ENCODE measurements at places on chromosomes 4 and X.

GRCh38 chr4:85399270-85399669 lies 75.7 kb upstream of the ARHGAP24 start:
- DNase-seq = no peak

- no peak for DNase-seq
These were observed 143.6 kb upstream of the ZCCHC13 start for GRCh38 chrX:74160358-74160757.

DNA sequence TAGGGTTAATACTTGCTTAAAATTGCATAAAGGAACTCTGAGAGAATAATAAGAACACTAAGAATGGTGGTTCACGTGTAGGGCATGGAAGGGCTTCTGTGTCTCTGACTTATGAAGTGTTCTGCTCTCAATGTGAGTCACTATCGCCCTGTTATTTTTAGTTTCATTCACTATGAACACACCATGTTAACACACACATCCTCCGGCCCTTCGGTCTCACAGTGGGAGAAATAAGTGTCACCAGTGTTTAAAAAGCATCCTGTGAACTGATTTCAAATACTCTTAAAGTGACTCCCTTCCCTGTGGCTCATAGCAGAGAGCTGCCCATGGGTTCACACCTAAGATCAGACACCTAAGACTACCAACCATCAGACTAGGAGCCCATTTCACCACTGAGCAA lies 33.8 kb upstream of the FGFBP2 start:
- DNase-seq = no peak

DNA sequence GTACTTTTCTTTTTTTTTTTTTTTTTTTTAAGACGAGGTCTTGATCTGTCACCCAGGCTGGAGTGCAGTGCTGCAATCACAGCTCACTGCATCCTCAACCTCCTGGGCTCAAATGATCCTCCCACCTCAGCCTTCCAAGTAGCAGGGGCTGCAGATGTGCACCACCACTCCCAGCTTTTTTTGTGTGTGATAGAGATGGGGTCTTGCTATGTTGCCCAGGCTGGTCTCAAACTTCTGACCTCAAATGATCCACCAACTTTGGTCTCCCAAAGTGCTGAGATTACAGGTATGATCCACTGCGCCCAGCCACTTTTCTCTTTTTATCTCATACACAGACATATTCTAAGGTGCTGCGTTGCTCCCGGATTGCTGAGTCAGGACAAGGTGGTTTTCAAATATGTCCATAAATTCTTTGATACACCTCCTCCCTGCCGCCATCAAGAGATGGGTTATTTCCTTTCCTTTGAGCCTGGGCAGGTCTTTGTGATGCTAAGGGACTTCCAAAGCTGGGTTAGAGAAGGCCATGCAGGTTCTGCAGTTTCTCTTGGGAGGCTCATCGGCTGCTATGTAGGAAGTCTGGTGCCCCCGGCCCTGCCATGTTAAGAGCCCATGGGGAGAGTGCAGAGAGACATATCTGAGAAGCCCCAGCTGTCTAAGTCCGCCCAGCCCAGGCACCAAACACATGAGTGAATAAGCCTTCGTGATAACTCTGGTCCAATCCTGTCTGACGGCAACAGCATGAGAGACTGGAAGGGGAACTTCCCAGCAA lies 8.4 kb upstream of the PLA2G12A start:
- DNase-seq = no peak

DNA sequence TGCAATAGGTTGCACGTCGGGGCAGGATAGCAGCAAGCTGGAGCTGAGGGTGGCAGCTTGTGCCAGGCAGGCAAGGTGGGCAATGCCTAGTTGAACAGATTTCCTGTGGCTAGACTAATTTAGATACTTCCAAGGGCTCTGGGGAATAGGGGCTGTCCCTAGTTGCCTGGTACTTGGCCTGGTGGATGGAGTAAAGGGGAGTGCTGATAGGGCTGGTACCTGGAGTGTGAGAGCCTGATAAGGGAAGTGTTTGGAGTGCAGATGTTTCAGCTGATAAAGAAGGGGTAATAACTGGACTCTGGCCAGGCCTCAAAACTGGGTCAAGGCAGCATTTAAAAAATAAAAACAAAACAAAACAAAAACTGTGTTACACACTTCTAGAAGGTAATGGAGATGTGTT lies 665.5 kb downstream of the CCSER1 start:
- DNase-seq = no peak

DNA sequence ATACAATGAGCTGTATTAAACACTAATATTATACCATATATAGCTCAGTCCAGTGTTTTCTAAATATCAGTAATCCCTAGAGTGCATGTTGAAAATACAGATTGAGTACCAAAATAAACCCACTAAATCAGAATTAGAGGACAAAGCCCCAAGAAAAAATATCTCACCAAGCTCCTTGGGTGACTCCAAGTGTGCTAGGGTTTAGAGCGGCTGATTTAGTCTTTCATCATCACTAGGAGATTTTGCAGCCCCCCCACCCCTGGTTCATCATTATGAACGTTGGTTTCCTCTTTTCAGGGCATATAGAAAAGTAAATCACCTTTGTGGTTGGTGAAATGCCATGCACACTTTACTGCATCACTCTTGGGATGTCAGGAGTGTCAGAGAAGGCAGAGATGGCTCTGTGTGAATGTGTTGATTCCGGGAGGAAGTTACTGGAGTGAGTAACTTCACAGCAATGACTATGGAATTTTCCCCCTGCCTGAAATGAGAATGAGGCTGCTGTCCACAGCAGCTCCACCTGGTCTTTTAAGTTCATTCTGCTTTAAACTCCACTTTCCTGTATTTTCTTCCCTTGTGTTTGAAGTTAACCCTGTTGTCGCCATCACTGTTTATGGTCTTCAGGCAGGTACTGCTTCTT lies 25.2 kb upstream of the ANAPC4 start:
- peak; percentile 80 for DNase-seq

- DNase-seq = no peak
These were observed 37.9 kb upstream of the OTUD4 start for GRCh38 chr4:145218251-145218650.
